ENCODE measurements at places on chromosomes 2 and 18.

DNA sequence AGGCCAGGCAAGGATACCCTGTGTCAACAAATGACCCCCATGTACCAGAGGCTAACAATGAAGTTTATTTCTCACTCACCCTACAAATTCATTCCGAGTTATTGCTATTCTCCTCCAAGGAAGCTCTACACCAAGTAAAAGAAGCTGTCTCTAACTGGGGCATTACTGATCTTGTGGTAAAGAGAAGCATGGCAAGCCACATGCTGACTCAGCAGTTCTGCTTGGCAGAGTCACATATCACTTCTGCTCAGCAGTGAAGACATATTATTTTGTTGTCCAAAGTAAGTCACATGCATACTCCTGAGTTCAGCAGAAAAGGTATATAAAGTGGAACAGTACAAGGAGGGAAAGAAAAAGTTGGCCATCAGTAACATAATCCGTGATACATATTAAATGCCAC, 315.8 kb downstream of the GULP1 start:
- DNase-seq: peak; percentile 1

GRCh38 chr2:103773884-103774283, 1012.1 kb downstream of the TMEM182 start:
- DNase-seq: no peak

- DNase-seq: no peak
Measured at GRCh38 chr2:216142540-216142939, 33.4 kb downstream of the XRCC5 start.

DNA sequence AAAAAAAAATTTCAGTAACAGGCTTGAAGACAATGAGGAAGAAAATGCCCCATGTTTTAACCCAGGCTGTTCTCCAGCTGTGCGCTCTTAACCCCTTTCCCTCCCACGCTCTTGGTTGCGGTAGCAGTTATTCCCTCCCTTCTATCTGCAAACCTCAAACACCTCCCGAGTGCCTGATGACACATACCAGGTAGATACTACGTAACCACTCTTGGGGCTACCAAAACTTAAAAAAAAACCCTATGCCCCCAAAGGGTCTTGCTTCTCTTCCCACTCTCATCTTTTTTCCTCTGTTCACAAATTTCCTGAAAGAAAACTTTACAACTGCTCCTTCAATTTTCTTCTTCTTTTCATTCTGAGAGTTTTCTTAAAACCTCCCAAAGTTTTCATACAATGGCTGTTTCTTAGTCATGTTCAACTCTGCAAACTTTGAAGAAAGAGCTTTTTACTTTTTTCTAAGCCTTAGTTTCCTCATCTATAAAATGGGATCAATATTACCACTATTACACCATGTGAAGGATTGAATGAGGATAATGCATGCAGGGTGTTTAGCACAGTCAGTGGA, 4.9 kb upstream of the DRC1 start:
- peak; percentile 81 for DNase-seq

DNA sequence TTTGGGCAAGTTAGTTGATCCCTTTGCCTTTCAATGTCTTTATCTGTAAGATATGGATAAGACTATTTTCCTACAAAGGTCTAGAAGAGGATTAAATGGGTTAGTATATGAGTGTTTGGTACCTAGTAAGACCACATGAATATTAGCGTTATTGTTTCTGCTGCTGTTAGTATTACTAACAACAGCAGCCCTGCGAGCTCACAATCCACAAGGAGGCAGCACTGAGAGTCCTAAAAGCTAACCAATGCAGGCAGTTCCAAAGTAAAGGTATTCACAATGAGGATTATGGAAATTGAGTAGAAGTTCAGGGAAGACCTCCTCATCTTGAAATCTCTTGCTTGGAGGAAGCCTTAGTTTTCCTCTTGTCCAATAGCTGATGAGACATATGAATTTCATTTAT, 248.9 kb downstream of the TDRD15 start:
- peak; percentile 27 for DNase-seq

DNA sequence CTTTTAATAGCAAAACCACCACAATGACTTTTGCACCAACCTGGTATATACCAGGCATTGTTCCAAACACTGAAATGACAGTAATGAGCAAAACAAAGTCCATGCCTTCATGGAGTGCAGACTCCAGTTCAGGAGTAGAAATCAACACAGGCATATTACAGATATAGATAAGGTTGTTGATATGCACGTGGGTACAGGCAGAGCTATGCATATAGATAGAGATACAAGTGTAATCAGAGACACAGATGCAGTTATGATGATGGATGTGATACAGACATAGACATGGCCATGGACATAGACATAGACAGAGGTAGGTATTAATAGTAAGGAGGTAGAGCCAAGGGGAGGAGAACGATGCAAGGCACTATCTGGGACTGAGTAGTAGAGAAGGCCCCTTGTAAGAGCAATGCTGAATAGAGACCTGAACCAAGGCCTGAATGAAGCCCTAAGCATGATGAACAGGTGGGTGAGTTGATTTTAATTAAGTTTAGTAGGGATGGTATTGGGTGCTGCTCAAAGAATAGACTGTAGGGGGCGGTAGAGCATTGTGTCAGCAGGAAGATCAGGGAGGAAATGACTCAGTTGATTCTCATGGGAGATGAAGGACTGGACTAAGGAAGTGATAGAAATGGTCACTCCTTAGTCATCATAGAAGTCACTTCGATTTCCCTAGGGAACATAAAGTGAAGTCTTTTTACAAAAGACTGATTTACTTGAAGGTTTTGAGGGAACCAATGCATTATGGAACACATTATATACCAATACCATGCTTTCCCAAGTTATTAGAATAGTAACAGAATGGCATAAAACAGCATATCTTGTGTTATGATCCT, 39.4 kb downstream of the CMPK2 start:
- peak; percentile 91 for DNase-seq

DNA sequence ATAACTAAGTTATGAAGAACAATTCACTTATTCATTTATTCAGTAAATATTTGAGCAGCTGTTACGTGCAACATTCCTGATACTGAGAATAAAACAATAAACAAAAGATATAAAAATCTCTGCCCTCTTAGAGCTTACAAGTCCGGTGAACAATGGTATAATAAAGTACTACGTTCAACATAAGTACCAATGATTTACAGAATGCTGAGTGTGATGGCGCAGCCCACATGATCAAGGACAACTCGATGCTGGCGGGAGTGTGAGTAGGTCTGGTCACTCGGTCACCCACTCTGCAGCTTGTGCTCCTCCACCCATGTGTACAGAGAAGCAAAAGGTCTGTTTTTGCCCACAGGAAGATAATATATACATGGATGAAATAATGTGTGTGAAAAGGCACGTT, 254.3 kb downstream of the BCL11A start:
- no peak for DNase-seq

- no peak for DNase-seq
Measured at GRCh38 chr2:217968023-217968422, 34.8 kb downstream of the TNS1 start.

GRCh38 chr2:46257476-46257875, 39.7 kb upstream of the EPAS1 start:
- no peak for DNase-seq

- DNase-seq: no peak
Measured at GRCh38 chr2:60556175-60556574, 2.7 kb upstream of the BCL11A start.

- no peak for DNase-seq
Measured at GRCh38 chr2:85729825-85730510, 23.8 kb upstream of the ATOH8 start.

- no peak for DNase-seq
Measured at GRCh38 chr18:46398005-46398404, 259.0 kb downstream of the LOXHD1 start.

DNA sequence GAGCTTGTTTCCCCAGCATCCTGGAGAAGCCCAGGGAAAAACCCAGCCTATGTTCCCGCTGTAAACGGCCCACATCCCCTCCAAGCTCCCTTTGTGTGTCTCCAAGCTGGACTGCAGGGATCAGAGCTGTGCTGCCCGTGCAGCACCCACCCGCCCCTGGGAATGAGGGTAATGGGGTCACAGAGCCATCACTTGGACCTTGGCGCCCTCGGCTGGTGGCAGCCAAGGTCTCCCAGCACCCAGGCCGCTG, 670 bp upstream of the INPP5D start:
- no peak for DNase-seq

GRCh38 chr2:238817891-238818290, 30.0 kb upstream of the TWIST2 start:
- no peak for DNase-seq

DNA sequence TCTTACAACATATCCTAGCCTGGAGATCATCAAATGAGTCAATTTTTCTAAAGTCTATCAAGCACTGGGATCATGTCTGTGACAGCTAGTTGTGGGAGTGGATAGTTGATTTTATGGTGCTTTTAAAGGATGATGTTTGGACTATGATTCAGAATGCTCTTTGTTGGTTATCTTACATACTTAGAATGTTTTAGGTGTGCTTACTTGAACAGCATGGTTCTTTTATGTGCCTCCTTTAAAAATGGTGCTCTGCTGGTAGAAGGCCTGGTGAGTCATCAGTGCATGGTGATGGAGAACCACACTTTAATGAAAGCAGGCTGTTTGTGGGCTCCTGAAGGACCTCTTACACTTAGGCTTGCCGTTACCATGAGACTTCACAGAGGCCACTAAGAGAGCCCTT, 682.7 kb upstream of the FANCL start:
- no peak for DNase-seq

GRCh38 chr2:174914853-174915760, 90.1 kb downstream of the CHN1 start:
- DNase-seq: no peak

- DNase-seq: no peak
Measured at GRCh38 chr18:9156604-9157249, 20.1 kb downstream of the ANKRD12 start.

DNA sequence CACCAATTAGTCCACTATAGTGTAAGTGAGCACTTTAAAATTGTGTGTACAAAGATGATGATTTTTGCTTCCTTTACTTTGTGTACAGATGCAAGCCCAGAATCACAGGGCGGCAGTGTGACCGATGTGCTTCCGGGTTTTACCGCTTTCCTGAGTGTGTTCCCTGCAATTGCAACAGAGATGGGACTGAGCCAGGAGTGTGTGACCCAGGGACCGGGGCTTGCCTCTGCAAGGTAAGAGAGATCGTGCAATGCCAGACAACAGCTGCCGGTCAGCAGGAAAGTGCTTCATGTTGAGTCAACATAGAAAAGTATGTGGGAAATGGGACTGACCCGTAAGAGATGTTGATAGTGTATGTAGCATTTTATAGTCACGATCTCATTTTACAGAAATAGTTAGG, 156.8 kb upstream of the TTC39C start:
- DNase-seq: no peak

DNA sequence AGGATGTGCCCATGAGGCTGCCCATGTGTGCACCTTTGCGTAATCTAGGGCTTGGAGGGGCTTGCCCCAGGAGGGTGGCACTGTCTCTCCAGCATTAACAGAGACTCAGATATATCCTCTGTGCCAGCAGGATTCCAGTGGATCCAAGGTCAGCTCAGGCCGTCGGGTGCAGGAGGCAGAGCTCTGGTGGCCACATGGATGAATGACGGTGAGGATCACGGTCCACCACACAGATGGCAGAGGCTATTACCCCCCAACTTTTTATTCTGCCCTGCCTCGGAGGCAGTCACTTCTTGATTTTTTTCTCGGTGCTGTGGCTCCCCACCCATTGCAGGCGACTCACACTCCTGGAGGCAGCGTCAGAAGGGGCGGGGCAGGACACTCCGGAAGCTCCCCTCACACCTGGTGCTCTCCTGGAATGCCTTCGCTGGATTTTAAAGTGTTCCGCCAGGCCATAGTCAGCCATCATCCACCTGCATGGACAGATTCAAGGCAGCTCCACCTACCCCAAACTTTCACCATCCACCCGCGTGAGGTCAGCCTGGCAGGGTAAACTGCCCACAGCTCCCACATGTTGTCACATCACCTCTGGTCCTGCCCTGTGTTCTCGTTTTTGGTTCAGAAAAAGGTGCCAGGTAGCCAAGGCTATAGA, 602.9 kb upstream of the RAB6C start:
- no peak for DNase-seq

GRCh38 chr18:34548120-34548972, 161.8 kb upstream of the DTNA start:
- no peak for DNase-seq

DNA sequence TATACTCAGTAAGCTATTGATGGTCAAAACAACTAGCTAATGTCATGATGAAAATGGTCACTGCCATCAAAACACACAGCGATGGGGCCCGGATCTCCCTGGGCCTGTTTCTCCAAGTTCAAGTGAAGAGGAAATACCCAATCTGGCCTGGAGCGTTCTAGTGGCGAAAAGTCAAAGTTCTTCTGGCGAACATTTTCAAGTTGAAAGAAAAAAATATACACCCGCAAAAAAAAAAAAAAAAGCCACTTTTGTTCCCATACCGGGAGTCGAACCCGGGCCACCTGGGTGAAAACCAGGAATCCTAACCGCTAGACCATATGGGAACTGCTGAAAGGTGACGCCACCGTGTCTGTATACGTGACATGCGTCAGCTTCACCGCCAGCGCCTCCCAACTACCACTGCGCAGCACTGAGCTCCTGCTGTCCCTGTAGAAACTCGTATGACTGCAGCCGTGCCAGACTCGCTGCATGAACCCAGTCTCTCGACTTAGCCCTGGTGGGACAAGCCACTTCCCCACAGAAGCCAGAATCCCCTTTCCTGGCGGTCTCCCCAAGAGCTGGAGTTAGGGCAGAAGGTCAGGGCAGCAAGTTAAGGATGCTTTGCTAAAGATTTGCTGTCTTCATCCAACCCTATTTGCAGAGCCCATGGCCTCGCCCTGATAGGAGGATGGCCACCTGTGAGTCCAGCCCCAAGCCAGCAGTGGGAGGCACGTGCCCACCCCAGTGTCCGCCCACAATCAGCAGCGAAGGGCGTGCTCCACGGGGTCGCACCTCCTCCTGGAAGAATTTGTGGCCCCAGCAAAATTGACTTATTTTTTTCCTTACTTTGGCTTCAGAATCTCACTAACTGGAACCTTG, 5.6 kb upstream of the IMP4 start:
- DNase-seq: no peak

DNA sequence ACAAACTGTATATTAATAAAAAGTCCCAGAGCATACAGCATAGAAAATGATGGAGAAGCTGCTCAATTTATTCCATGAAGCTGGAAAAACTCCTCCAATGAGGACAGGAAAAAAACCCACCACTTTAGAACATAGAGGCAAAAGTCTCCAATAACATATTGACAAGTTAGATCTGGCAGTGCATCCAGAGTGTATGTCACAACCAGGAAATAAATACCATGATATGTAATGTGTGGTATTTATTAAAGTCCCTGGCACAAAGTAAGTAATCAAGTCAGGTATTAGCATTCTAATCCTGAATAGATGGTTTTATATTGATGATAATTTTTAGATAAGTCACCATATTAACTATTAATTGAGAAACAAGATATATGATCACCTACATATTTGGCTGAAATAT, 427.3 kb upstream of the HS6ST1 start:
- DNase-seq: no peak

DNA sequence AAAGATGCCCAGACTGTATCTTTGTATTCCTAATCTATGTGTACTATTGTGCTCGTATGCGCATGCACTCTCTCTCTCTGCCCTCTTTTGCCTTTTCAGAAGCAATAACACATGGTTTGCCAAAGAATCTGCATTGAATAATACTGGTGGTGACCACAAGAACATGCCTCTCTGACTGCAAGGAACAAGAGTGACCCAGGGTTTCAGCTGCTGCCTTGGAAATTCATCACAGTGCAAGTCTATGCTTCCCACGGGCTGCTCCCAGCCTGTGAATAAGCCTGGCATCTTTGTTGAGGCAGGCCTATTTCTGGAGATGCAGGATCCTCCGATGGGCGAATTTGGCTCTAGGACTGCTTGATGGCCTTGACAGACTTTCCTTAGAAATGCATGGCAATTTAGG, 689.4 kb upstream of the FANCL start:
- DNase-seq: no peak

- no peak for DNase-seq
Measured at GRCh38 chr2:128270672-128271596, 47.7 kb downstream of the HS6ST1 start.

Data from KBM-7 (cell line).